ENCODE measurements at places on chromosomes 1 and 21. TPM values are rescaled to one million over a fixed set of nuclear protein-coding genes. Genes with fewer than 3 reads are reported as not detected.

DNA sequence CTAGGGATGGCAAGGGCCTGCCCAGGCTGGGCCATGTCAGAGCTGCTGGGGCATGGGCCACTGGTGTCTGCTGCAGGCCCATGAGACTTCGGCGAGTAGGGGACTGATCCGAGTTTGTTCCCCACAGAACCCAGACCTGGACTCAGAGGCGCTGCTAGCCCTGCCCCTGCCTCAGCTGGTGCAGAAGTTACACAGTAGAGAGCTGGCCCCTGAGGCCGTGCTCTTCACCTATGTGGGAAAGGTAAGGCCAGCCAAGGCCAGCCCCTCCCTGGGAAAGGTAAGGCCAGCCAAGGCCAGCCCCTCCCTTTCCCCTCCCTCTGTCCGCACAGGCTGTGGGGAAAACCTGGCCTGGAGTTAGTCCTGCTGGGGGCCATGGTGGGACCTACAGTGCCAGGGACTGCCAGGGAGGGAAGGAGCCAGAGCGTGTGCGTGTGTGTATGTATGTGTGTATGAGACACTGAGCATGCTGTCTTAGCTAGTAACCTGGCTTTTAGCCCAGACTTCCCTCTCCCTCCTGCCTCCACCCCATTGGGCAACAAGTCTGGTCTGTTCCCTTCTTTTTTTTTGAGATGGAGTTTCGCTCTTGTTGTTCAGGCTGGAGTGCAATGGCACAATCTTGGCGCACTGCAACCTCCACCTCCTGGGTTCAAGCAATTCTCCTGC is 8.0 kb downstream of the FAAH start:
- DNase-seq = peak; percentile 61

- DNase-seq = no peak
Observed at GRCh38 chr21:39918558-39918957, 51.3 kb downstream of the PCP4 start.

- DNase-seq = no peak
Observed at GRCh38 chr1:156705321-156705917, at the start of gene CRABP2. Gene CRABP2, minus strand, starts transcription at chr1:156705583. Its CDS starts 137 bp downstream, at chr1:156705446.

DNA sequence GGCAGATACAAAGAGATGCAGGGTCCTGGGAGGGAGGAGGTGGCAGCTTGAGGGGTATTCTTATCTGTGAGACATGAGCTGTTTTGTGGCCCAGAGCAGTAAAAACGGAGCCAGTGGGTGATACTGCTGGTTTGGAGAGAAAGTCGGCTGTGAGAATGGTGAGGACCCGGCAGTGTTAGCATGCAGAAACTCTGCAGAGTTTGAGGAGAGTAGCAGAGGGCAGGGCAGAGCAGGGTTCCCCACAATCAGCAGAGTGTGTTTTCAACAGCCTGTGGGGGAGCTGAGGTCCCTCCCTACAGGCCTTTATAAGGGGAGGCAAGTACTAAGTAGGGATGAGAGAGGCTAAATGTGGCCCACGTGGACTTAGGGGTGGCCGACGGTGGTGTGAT is 423 bp downstream of the SLAMF8 start:
- DNase-seq = no peak

DNA sequence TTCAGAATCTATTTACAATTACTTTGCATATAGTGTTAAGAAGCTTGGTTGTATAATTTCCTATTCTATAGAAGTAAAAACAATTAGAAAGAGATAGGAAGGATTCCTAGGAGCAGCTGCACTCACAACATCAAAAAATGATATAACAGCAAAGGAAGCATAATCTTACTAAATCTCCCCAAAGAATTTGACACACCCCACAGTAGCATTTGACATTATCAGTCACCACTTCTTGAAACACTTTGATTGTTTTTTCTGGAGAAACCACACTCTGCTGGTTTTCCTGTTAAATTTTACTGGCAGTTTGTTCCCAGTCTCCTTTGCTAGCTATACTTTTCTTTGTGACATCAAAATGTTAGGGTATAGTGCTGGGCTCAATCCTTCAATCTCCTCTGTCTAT is 100.8 kb upstream of the KIAA1614 start:
- no peak for DNase-seq

- DNase-seq = no peak
Observed at GRCh38 chr1:190098756-190099155, 378.9 kb downstream of the BRINP3 start.

DNA sequence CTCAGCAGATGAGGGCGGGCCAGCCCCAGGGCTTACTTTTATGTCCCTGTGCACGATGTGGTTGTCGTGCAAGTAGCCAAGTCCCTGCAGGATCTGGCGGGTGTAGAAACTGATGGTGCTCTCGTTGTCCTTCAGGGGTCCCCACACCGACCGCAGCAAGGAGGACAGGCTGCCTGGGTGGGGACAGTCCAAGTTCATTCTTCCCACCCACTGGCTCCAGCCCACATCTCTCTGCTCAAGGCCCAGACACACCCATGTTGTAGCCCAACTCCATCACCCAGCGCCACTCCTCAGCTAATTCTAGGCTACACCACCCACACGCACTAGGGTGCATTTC is 7.0 kb downstream of the MAP3K6 start:
- no peak for DNase-seq

DNA sequence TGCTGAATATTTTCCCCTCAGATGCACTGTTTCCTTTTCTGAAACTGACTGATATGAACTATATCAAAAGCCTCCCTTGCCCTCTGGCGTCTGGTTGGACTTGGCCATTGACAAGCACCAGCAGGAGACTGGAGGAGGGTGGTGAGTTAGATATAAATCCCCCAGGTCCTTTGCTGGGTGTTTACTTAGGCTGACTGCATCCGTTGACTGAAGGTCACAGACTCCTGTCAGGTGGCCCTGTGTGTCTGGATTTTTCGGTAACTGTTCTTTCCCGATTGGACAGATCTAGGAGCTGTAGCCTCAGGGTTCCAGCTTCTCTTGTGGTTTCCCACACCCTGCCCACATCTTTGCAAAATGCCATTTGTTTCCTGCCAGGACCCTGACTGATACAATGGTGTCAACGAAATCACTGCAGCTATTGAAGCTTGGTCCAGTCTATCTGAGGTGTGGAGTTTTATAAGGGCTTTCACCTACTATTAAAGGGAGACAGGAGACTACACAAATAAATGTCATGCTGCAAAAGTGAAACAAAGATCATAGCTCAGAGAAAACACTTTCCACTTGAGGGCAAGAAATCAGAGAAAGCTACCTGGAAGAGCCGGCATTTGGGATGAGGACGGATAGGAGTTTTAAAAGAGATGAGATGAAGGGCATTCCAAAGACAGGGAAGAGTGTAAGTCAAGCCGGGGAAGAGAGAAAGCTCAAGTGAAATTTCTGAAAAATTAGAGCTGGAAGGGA is 1.5 kb upstream of the MAGI3 start:
- DNase-seq = peak; percentile 26

DNA sequence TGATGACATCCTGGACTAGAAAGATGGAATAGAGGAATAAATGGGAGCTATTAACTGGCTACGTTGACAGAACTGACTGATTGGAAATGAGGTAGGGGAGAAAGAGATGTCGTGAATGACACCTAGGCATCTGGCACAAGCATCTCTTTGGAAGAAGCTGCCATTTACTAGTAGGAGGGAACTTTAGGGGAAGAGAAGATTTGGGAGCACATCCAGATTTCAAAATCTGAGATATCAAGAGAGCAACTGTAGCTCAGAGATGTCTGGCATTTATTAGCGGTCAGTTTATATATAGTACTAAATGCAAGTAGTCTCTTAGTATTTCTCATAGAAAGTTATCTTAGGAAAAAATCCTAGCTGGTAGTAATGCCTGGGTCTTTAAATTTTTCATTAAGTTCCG is 131.9 kb upstream of the C1orf105 start:
- no peak for DNase-seq

- no peak for DNase-seq
Observed at GRCh38 chr1:29498126-29499103, 262.1 kb downstream of the PTPRU start.

DNA sequence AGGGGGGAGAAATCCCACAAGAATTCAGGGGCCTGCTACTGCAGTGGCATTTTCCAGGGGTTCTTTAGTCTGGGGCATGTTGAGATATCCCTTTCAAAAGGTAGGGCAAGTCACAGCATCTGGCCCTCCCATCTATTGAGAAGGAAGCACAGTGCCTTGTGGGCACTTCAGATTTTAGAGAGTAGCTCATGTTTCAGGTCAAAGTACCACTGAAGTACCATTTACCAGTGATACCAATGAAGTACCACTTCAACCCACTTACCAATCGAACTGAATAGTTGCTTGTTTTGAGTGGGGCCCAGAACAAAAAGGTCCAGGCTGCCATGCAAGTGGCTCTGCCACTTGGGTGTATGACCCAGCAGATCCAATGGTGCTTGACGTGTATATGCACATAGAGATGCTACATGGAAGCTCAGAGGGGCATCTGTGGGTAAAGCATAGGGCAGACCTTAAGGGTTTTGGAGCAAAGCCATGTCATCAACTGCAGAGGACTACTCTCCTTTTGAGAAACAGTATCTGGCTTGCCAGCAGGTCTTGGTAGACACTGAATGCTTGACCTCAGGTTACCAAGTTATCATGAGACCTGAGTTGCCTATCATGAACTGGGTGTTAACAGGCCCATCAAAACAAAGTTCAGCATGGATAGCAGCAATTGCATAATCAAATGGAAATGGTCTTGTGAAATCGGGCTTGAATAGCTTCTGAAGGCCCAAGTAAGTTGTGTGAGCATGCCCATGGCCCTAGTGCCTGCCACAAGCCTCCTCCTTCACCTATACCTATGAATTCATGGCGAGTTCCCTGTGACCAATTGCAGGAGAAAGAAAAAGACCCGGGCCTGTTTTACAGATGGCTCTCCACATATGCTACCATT is 23.5 kb downstream of the PLA2G2D start:
- DNase-seq = no peak

DNA sequence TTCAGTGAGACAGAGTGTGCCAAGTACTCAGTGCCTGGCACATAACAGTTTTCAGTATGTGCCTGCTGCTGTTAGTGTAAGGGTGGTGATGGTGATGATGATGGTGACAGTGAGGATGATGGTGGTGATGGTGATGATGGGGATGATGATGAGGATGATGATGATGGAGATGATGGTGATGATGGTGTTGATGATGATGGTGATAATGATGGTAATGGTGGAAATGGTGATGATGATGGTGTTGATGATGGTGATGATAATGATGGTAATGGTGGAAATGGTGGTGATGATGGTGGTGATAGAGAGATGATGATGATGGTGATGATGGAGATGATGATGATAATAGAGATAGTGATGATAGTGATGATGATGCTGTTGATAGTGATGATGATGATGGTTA is 62.0 kb downstream of the AJAP1 start:
- DNase-seq = no peak

DNA sequence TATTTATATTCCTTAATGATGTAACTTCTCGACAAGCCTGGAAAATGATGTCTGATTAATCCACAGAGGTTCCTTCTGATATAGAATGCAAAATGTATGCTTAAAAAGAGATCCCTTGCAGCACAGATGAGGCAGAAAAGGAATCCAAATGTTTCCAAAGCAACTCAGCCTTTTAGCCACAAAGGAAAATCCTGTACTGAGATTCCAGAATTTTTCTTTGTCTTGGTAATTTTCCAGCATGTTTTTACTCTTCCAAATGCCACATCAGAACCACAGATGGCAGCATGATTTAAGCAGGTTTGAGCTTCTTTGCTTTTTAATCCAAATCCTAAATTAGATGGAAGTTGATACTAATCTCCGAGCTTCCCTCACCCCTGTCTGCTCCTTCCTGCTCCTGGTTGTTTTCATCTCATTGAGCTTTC is 176.4 kb upstream of the PALMD start:
- no peak for DNase-seq

DNA sequence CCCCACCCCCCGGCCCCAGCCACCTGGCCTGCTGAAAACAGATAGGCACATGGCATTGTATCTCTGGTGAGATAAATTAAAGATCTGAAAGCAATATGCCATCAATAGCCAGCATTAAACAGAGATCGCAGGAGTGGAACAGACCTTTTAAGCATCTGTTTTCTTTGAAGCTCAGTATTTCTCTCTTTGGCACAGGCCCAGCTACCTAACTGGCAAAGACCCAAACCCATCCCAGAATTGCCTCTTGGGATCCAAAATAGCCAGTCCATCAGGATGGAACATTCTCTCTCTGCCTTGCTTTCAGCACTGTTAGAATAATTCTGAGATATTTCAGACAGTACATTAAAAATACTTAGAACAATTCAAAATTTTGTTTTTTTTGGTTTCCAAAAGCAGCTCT is 46.0 kb downstream of the KCNJ6 start:
- no peak for DNase-seq

DNA sequence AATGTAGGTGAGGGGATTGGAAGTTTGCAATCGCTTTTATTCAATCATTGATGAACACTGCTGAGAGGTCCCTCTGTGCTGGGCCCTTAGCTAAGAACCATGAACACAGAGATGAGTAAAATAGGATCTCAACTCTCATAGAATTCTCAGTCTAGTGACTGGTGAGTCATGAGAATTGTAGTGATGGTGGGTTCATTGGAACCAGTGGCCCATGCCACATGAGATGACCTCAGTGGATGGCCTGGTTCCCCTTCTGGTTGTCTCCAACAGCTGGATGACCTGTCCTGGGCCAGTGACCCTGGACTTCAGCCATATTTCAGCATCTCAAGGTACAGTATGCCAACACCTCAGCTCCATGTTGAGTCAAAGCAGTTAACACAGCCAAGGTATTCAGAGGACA is 21.3 kb upstream of the S100A10 start:
- DNase-seq = no peak

DNA sequence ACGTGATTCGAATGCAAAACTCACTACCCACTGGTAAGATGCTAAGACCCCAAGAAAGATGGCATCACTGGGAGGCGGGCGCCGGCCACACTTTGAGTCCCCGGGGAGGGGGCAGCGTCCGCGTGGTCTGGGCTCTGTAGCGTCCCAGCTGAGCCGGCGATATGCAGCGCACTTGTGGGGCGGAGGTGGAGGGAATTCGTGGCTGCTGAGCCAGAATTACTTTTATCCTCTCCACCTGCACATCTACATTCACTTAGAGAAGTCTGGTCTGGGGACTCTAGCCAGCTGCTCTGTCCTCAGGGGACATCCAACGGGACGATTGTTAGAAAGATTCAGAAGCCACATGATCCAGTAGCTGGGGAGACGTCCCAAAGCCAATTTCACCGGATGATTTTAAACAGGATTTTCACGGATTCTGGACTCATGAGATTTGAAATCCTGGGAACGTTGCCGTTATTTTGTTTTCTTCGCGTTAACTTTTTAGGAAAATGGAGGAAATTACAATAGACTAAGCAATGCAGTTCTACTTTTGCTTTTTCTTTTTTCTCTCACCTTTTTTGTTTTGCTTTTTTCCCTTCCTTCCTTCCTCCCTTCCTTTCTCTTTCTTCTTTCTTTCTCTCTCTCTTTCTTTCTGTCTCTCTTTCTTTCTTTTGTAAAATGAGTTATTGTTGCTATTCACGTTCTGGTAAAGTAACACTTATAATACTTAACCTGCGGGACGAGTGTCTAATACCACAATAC is 1.3 kb downstream of the JAM2 start:
- peak; percentile 45 for DNase-seq

GRCh38 chr1:223102797-223103533 is 40.1 kb downstream of the TLR5 start:
- no peak for DNase-seq

The CFHR1 gene
- total RNA-seq = 0.21 TPM

The C1orf115 gene
- total RNA-seq = 22.9 TPM

The AMY2A gene
- not detected for total RNA-seq

The CDA gene
- total RNA-seq = 6.5 TPM

The PSMD4 gene
- 136 TPM for total RNA-seq

The KIF2C gene
- total RNA-seq = 1.2 TPM

The LYPD8 gene
- total RNA-seq = not detected

The HOOK1 gene
- total RNA-seq = 7.6 TPM

The CD52 gene
- 5.5 TPM for total RNA-seq

The LCE1A gene
- not detected for total RNA-seq

The KCNH1 gene
- total RNA-seq = not detected

The BMP8A gene
- total RNA-seq = 2.9 TPM
